Stimulated activated CD4-positive, alpha-beta T cell treated with anti-CD3 and anti-CD28 coated beads, Interleukin-4, amount 100 ng/mL, for 24 hours (primary cell): ENCODE measurements at places on chromosomes 3 and 15.

- DNase-seq, result no peak
These were observed 49.1 kb downstream of the RSRC1 start for GRCh38 chr3:158158969-158159368.

- DNase-seq, result no peak
These were observed at the start of gene UROC1 for GRCh38 chr3:126517291-126517951. Gene UROC1 (minus strand): TSS chr3:126517773. CDS start chr3:126517719, 54 bp downstream.

- no peak for DNase-seq
These were observed 11.5 kb upstream of the MSL2 start for GRCh38 chr3:136207489-136208115.

- no peak for DNase-seq
These were observed 28.3 kb upstream of the ADCY5 start for GRCh38 chr3:123476967-123477750.

DNA sequence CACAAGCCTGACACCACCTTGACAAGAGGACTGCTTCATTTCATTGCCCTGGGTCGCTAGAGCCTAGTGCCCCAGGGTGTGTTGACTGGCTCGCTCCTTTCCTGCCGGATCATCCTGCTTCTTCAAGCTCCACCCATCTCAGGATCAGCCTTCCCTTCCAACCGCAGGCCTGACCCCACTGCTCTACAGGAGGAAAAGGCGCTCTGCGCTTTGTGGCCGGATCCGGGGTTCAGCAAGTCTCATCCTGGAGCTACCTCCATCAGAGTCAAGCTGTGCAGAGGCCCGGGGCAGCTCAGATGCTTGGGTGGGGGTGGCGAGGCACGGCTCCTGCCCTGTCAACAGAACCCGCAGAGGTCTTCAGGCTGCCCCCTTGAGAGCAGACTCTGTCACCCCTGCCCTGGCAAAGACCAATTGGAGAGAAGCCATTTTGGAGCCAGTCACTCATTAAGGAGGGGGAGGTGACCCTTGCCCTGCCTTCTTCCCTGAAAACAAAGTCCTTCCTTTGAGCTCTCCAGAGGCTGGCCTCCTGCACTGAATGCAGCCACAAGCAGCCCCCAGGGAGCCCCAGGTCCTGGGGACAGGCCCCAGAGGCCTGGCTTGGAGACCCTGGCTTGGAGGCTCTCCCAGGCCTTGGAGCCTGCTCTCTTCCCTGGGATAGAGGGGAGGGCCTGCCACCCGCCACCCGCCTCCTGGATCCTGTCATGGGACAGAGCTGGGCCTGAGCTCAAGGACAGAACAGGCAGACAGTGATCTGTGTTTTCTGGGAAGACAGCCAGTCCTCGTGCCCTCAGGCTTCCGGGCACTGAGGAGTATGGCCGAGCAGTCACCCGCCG, 80.3 kb downstream of the CPN2 start:
- DNase-seq, result no peak

DNA sequence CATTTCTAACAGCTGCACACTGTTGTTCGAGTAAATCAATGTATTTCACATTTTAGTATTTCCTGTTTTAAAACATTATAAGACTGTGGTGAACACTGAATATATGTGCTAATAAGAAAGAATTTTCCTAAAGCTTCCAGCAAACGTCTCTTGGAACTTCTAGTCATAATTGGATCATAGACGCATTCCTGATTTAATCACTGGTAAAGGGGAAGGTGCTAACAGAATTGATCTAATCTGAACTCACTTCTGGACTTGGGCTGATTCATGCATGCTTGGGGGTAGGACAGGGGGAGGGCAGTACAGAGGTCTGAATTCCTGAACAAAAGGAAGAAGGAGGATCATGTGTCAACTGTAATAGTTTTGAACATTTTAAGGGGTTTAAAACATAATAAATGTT, 7.3 kb upstream of the LEKR1 start:
- DNase-seq, result no peak

DNA sequence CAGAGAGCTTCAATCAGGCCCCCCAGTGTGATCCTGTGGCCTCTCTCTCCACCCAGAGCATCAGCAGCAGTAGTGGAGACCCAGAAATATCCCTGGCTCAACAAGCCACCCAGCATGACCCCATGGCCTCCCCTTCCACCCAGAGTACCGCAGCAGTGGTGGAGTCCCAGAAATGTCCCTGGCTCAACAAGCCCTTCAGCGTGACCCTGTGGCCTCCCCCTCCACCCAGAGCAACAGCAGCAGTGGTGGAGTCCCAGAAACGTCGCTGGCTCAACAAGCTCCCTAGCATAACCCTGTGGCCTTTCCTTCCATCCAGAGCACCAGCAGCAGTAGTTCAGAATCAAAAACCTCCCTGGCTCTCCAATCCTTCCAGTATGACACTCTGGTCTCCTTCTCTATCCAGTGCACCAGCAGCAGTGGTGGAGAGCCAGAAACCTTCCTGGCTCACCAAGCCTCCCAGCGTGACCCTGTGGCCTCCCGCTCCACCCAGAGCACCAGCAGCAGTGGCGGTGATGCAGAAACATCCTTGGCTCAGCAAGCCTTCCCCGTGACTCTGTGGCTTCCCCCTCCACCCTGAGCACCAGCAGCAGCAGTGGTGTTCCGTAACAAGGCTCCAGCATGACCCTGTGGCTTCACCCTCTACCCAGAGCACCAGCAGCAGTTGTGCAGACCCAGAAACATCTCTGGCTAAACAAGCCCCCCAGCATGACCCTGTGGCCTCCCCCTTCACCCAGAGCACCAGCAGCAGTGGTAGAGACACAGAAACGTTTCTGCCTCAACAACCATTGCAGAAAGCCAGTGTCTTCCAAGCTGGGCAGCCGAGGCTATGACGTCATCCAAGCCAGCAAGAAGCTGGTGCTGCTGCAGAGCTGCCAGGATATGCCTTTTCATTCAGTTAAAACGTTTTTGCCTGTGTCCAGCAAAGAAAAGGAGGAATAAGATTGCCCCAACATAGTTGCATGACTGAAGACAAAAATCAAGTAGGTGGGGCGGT, 61.3 kb upstream of the TAMM41 start:
- DNase-seq, result no peak

GRCh38 chr3:15438983-15439382, 11.6 kb downstream of the EAF1 start:
- no peak for DNase-seq

- no peak for DNase-seq
These were observed 96.6 kb downstream of the CEMIP start for GRCh38 chr15:80875568-80876347.
